ENCODE measurements at places on chromosomes 4 and X.

- DNase-seq: no peak
Measured at GRCh38 chr4:147134536-147135210, 189.0 kb upstream of the TTC29 start.

GRCh38 chr4:123297836-123298235 is 98.8 kb upstream of the SPRY1 start:
- DNase-seq: no peak

- no peak for DNase-seq
Measured at GRCh38 chr4:128913228-128913627, 103.7 kb downstream of the JADE1 start.

DNA sequence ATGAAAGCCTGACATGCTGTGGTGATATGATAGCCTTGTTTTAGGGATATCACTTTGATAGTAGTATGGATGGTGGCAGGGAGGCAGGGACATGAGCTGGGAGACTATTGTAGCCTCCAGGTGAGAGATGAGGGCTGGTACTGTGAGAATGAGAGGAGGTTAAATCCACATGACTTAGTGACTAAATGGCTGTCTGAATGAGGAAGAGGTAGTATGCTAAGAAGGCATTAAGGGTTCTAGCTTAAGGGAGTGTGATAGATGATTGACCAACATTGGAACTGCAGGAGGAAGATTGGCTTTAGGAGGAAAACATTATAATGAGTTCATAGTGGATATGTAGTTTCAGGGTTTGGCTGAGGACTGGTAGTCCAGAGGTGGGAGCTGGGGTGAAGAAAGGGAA is 195.0 kb upstream of the ANK2 start:
- DNase-seq: no peak

- no peak for DNase-seq
Measured at GRCh38 chr4:80225595-80225994, 28.3 kb downstream of the PRDM8 start.

DNA sequence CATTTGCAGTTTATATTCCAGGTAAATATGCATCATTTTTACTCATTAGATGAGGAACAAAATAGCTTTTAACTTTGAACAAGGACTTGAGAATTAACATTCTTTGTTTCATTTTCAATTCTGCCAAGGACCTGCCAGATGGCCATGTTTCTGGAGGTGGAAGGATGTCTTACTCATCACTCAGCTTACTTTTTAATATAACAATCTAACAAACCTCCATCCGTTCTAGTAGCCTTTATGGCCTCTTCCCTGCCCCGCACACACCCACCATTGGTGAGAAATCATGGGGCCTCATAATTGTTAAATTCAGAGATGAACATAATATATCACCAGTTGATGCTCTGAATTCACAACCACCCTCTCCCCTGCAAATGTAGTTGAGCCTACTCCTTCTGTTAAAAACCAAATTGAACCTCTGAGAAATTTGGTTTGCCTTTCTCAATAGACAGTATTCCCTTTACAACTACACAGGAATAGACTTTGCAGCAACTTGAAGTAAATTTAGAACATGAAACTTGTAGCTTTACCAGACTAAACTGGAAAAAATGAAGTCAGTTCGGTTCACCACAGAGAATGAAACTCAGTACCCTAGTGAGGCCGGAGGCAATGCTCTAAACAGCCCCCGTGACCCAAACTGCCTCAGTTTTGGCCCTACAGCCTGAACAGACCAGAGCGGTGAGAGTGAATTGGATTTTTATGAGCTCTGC is 50.1 kb upstream of the ACSL4 start:
- no peak for DNase-seq

DNA sequence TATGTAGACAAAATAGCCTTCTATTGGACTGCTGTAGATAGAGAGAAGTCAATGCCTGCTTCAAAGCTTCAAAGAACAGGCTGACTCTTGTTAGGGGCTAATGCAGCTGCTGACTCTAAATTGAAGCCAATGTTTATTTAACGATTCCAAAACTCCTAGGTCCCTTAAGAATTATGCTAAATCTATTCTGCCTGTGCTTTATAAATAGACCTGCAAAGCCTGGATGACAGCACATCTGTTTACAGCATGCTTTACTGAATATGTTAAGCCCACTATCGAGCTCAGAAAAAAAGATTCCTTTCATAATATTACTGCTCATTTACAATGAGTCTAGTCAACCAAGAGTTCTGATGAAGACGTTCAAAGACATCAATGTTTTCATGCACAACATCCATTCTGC is 54.8 kb upstream of the RBMXL3 start:
- DNase-seq: no peak

GRCh38 chr4:140099983-140100382 is 54.0 kb downstream of the MAML3 start:
- DNase-seq: no peak

- no peak for DNase-seq
Measured at GRCh38 chrX:17580539-17581152, 156.6 kb upstream of the SCML1 start.

- DNase-seq: no peak
Measured at GRCh38 chr4:7703688-7704087, 236.0 kb downstream of the AFAP1 start.

DNA sequence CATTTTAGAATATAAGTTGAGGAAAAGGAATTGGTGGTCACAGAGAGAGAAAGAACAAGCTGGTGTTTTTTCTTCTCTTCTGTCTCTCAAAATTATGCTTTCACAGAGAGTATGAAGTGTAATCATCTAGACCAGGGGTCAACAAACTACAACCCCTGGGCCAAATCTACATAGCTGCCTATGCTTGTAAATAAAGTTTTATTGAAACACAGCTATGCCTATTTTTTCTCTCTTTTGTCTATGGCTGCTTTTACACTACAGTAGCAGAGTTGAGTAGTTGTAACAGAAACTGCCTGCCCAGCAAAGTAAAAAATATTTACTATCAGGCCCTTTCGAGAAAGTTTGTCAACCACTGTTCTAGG is 6.7 kb upstream of the FAM9C start:
- no peak for DNase-seq

GRCh38 chrX:53003111-53003510 is 44.8 kb upstream of the FAM156A start:
- DNase-seq: no peak

GRCh38 chr4:3291969-3292570 is 751 bp upstream of the RGS12 start:
- DNase-seq: no peak

- DNase-seq: no peak
Measured at GRCh38 chr4:182062458-182062857, 180.7 kb upstream of the TENM3 start.

DNA sequence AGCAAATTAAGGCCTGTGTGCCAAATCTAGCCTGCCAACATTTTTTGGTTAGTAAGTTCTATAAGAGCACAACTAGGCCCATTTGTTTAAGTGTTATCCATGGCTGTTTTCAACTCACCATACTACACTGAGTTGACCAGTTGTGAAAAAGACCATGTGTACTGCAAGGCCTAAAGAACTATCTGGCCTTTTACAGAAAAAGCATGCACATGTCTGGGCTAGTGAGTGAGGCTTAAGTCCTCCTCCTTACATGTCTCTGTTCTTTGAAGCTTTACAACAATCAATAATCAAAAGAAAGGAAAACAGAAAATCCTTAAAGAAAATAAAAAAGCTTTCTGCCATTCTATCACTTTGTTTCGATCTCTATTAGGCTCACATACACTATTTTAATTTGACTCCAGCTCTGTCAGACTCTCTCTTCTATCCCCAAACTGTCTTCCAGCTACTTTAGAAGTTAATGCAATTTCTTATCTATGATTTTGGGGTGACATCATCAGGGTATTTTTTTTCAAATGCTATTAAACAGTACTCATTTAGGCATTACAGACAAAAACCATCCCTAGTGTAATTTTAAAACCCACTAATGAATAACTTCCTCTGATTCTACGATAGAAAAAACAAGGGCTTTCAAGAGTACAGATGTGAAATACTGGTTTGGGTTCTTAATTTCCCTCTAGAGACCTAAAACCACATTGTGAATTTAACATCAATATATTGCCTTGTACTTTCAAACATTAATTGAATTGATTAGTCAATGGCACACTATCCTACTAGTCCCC is 161.8 kb downstream of the MAB21L2 start:
- no peak for DNase-seq

- no peak for DNase-seq
Measured at GRCh38 chrX:21865436-21865835, 9.6 kb downstream of the YY2 start.

GRCh38 chrX:121958886-121959285 is 911.5 kb downstream of the GLUD2 start:
- DNase-seq: no peak

DNA sequence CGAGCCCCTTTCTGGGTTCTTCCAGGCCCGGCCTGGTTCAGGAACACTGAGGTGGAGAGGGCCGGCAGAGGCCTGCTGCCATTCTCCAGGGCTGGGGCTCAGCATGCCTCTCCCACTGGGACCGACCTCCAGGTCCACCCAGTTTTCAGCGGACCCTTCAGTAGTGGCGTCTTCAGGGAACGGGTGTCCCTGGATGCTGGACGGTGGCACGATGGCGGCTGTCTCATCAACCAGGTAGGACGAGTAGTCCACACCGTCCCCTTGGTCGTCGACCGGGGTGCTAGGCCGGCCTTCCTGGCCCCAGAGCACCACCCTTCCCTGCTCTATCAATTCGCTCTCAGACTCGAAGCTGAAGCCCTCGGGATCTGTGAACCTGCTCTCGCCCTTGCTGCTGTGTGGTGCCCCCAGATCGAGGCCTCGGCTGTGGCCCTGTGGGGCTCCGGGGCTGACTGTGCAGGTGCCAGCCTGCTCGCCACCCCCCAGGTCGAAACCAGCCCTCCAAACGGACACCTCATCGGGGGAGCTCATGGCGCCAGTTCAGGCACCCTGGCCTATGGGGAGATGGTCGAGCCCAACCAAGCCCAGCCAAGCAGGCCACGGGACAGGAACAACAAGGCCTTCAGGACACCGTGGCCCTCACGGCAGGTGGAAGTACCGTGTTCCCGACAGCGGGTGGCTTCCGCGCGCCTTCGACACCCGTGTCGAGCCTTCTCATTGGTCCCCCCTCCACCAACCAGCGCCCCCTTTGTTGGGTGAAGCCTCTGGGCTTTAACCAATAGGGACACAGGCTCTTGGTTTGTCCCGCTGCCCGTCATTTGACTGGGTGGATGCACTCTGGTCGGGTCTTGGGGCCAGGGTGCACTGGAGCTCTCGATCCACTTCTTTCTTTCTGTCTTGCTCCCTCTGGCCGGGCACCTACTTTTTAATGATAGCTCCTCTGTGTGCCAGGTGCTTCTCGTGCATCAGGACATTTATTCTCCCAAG is 814 bp upstream of the LOC101059915 start:
- DNase-seq: no peak

DNA sequence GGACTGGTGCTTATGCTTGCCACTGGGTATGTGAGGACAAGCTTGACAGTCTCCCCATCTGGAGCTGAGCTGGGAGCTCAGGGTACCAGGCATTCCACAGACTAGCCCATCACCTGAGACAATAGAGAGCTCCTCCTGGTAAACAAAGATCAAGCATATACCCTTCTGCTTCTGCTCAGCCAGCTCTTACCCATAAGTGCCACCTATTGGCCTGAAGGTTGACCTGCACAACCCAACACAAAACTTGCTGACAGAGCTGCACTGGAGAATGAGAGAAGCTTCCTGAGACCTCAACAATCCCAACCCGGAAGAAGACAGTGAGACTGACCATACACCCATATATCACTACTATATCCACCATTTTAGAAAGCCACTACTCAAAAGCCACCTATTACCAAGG is 1049.2 kb upstream of the INTU start:
- no peak for DNase-seq

GRCh38 chrX:20362268-20363267 is 95.9 kb upstream of the RPS6KA3 start:
- no peak for DNase-seq

- DNase-seq: no peak
Measured at GRCh38 chr4:31674313-31674947, 954.3 kb downstream of the PCDH7 start.

- DNase-seq: no peak
Measured at GRCh38 chrX:128698573-128699181, 646.5 kb upstream of the ACTRT1 start.

DNA sequence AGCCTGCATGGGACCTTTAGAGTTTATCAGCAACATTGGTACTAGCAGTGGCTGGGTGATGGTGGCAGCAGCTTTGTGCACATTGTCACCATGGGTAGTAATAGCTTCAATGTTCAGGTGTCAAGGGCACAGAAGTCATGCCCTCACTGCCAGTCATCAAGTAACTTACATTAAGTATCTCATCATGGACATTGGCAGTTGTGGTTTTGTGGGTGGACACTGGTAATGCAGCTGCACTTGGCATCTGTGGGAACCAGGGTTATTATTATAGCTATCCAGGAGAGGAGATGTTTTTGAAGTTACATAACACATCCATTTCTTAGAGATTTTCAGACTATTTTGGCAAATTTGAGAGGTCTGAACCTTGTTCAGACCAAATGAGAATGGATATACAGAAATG is 243.2 kb upstream of the NOCT start:
- DNase-seq: no peak

DNA sequence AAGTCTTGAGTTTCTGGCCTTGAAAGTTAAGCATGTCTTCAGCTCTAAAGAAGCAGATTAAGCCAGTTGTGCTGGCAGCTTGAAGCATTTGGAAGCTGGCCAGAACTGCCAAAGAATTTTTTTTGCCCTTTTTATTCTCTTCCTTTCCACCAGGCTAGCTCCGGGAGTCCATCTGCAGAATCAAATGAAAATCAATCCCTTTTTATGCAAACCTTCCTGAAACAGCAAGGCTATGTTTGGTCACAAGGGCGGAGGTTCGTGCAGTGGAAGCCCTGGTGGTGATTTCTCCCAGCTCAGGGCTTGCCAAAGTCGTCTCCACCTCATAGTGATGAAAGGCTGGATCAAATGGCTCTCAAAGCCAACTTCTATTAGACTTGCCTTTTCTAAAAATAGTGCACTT is 21.6 kb upstream of the C4orf54 start:
- DNase-seq: no peak

GRCh38 chr4:25367004-25367621 is 9.9 kb upstream of the ANAPC4 start:
- DNase-seq: no peak

DNA sequence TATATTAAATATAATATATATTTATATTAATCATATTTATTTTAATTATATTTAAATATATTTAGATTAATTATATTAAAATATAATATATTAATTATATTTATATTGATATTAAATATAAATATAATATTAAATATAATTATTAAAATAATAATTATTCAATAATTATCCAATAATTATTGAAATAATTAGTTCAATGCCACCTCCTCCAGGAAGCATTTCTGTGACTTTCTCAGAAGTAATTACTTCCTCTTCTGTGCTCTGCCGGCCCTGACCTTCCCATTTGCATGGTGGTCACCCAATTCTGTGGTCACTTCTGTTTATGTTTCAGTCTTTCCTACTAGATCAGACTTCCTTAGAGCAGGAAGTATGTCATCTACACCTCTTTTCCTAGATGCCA is 45.8 kb downstream of the EVC2 start:
- DNase-seq: no peak

All from GM12892 (cell line).